Activated CD4-positive, alpha-beta T cell treated with anti-CD3 and anti-CD28 coated beads, Interleukin-2, amount 10 ng/mL, durations not matched to agents 7 days and 5 days (primary cell): ENCODE measurements at places on chromosomes 4 and X. TPM values are rescaled to one million over a fixed set of nuclear protein-coding genes. Genes with fewer than 3 reads are reported as not detected.

Gene GDPD2
- total RNA-seq = 0.23 TPM

Gene ZCCHC18
- 0.65 TPM for total RNA-seq

Gene VCX2
- not detected for total RNA-seq

- no peak overlapping the region for H3K27ac ChIP-seq
- DNase-seq = no peak
- H3K4me3 ChIP-seq = no peak overlapping the region
- no peaks in the 10 kb centered on the region for H3K4me1 ChIP-seq
- H3K36me3 ChIP-seq = no peaks in the 10 kb centered on the region
These were observed 72.2 kb downstream of the ANAPC4 start for GRCh38 chr4:25449270-25449669.

GRCh38 chr4:155624478-155624877, 42.2 kb upstream of the GUCY1A1 start:
- H3K27ac ChIP-seq = no peak overlapping the region
- no peaks in the 10 kb centered on the region for H3K27me3 ChIP-seq
- H3K4me3 ChIP-seq = no peak overlapping the region
- H3K36me3 ChIP-seq = no peaks in the 10 kb centered on the region

DNA sequence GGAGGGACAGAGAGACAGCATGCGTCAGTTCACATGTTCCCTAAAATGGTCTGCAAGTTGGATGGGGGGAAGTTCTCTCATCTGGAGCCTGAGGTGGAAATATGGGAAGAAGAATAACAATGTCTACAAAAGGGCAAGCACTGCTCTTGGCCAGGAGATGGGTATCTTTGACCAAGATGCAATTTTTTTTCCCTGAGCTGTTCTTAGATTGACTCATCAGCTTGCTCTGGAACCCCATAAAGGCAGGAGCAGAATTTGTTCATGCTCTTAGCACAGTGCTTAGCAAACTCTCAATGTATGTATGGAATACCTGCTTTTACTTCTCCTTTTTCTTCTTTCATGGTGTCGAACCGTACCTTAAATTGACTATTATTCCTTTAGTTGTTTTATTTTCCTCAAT, 90.5 kb upstream of the ZNF827 start:
- H3K36me3 ChIP-seq = peaks cover 2% of the 10 kb centered on the region
- H3K27ac ChIP-seq = no peak overlapping the region
- no peak overlapping the region for H3K4me3 ChIP-seq

- no peak overlapping the region for H3K27ac ChIP-seq
- H3K4me1 ChIP-seq = no peaks in the 10 kb centered on the region
These were observed 192.2 kb upstream of the ARX start for GRCh38 chrX:25207803-25208475.

DNA sequence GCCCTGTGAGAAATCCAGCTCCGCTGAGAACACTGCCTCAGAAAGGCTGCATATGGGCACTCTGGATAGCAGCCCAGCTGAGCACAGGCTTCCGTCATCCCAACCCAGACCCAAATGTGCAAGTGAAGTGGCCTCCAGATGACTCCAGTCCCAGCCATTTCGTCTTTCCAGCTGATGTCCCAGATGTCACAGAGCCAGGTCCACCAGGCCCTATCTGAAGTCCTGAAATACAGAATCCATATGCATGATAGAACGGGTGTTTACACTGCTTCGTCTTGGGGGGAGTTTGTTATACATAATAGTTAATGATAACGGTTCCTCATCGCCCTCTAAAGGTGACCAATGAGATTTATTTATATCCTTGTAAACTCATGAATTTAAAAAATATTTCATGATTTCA, 72.6 kb upstream of the TRIM2 start:
- H3K27ac ChIP-seq = no peak overlapping the region
- H3K36me3 ChIP-seq = no peaks in the 10 kb centered on the region
- H3K27me3 ChIP-seq = peaks cover 26% of the 10 kb centered on the region
- DNase-seq = no peak

DNA sequence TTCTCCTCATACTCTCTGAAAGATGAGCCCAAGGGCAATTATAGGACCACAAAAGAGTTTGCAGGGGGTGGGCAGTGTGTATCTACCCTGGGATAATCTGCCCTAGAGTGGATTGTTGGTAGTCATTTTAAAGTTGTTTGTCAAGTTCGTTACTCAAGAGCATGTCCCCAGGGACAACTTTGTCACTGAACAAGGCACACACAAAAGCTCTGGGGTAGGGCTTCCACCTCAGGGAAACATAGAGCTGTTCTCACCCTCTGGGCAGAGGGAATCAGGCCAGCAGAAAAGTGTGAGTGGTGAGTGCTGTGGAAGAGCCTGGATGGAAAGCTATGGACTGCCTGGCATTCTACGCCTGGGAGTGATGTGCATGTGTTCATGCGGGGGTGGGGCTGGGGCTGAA, 23.3 kb upstream of the LEF1 start:
- peaks cover 12% of the 10 kb centered on the region for H3K4me1 ChIP-seq
- H3K27ac ChIP-seq = no peak overlapping the region

GRCh38 chr4:169064296-169064695, 54.2 kb upstream of the CBR4 start:
- no peaks in the 10 kb centered on the region for H3K27me3 ChIP-seq
- no peak overlapping the region for H3K27ac ChIP-seq
- H3K4me1 ChIP-seq = peaks cover 6% of the 10 kb centered on the region
- DNase-seq = no peak
- no peaks in the 10 kb centered on the region for H3K36me3 ChIP-seq
- no peak overlapping the region for H3K4me3 ChIP-seq

GRCh38 chr4:4585012-4585670, 43.3 kb upstream of the STX18 start:
- H3K4me3 ChIP-seq = no peak overlapping the region
- no peaks in the 10 kb centered on the region for H3K27me3 ChIP-seq
- DNase-seq = no peak
- no peaks in the 10 kb centered on the region for H3K4me1 ChIP-seq

- no peaks in the 10 kb centered on the region for H3K4me1 ChIP-seq
- H3K4me3 ChIP-seq = no peak overlapping the region
- no peaks in the 10 kb centered on the region for H3K36me3 ChIP-seq
- no peak overlapping the region for H3K27ac ChIP-seq
- no peaks in the 10 kb centered on the region for H3K27me3 ChIP-seq
These were observed 521.7 kb downstream of the PPARGC1A start for GRCh38 chr4:23368081-23368697.
